Activated CD4-positive, alpha-beta T cell treated with anti-CD3 and anti-CD28 coated beads for 4 hours (primary cell): ENCODE measurements at places on chromosomes 6 and 20.

- no peak for DNase-seq
These were observed 253.6 kb downstream of the CDH26 start for GRCh38 chr20:60211618-60212463.

DNA sequence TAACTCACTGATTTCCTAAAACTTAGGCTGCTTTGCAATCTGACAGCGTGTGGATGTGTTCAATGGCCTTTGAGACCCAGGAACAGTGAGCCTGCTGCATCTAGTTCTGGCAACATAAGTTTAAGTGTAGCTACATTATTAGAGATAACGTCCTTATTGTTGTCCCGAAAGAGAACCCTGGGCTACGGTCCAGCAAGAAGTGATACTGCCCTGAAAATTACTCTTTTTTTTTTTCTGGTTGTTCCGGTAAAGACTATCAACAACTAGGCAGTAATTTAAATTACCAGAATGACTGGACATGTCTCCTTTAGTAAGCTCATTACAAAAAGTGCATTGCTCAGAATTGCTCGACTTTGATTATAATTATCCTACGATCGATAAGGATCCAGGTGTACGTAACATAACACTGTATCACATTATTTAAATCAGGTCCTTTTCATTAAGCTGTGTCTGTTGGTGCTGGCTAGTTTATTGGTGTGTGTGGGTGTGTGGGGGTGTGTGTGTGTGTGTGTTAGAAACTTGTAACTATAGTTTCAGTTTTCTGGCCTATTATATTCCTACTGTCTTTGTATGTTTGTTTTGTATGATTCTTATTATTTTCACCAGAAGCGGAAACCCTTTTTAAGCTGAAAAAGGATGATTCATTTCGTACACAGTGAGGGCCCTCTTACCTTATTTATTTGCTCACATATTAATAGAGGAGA is 3.0 kb downstream of the TSHZ2 start:
- peak; percentile 67 for DNase-seq

DNA sequence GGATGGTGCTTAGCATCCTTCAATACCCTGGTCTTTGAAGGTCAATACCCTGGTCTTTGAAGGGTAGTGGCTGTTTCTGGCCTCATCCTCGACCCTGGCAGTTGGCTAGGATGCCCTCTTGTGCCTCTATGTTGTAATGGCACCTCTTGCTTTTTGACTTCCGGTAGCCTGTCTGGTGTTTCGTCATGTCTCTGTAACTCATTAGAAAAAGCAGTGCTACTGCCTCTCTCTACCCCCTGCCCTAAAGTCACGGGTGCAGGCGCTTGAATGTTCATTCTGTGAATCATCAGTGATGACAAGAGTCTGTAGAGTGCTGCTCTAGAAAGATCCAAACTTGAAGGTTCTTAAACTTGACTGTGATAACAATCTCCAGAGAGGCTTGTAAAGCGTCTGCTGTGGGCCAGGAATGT is 28.3 kb downstream of the RSPO4 start:
- no peak for DNase-seq

DNA sequence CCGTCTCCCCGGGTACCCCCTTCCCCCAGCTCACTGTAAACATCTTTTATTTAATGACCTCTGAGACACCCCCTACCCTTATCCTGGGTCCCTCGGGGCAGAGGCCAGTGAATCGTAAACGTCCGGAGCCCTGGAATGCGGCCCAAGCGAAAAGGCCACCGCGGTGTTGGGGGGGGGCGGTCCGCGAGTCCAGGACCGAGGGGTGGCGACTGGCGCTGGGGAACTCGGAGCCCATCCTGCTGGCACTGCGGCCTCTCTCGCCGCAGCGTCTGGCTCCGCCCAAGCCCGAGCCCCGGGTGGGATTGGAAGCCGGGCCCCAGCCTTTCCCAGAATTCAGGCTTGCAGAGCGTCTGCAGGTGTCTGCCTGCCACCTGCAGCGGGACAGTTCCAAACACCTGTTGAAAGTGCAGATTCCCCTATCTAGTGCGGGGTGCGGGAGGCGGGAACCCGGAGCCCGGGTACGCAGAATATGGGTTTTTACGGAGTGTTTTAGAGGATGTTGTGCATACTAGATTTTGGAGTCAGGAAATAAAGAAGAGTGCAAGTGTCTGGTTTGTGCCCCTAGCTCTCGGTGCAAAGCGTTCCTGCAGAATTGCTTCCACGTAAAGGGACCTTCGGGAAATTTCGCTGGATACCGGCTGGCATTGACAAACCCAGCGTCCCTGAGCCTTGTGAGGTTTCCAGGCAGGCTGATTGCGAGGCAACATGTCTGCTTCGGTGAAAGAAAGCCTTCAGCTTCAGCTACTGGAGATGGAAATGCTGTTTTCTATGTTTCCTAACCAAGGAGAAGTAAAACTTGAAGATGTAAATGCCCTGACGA is 800 bp downstream of the RWDD2A start:
- DNase-seq: peak; percentile 15

DNA sequence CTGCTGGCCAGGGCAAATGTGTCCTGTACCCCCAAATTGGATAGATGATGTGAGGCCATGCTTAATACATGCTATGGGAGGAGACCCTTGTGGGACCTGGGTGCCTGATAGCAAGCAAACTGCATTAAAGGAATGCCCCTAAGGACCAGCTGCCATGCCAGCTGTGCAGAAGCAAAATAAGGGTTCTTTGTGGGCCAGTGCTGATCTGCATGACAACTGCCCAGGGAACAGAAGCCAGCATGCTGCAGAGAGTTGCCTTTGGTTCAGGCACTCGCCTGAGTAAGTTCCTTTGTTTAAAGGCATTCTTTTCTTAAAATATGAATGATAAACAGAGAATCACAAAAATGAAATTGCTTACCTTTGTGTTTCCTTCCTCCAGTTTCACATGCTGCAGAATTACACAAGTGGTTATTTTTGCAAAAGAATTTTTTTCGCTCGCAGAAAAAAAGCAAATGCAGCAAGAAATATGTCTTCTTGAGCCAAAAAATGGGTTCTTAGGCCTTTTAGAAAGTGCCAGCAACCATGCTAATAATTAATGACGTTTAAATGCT is 6.9 kb upstream of the SYNDIG1 start:
- DNase-seq: no peak

DNA sequence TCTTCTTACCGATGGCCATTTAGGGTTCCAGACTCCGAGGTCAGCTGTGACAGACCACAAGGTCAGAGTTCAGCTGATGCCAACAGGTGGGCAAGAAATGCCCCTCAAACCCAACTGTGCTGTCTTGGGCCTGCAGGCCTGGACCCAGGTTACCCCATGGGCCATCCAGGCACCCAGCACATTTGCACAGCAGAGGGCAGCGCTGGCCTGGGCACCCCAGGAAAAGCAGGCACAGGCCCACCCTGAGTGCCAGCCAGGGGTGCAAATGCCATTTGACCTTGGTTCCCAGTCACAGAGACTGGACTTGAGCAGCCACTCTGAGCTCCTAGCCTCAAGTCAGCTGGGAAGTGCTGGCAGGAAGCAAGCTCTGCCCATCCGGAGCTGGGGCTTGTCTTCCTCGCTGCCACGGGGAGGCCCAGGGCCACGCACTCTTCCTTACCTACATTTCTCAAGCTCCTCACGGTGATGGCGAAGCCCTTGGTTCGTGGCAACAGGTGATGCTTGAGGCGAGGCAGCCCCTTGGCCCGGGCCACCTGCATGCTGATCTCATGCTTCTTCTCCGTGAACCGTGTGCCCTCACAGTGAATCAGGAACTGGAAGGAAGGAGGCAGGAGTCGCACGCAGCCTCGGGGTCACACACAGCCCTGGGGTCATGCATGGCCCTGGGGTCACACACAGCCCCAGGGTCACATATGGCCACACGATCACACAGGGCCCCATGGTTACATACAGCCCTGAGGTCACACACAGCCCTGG is 120.8 kb downstream of the AGPAT4 start:
- DNase-seq: no peak

- DNase-seq: no peak
These were observed 851.0 kb upstream of the EPHA7 start for GRCh38 chr6:94270091-94270948.

GRCh38 chr20:56676001-56676400 is 46.9 kb downstream of the TFAP2C start:
- DNase-seq: no peak

DNA sequence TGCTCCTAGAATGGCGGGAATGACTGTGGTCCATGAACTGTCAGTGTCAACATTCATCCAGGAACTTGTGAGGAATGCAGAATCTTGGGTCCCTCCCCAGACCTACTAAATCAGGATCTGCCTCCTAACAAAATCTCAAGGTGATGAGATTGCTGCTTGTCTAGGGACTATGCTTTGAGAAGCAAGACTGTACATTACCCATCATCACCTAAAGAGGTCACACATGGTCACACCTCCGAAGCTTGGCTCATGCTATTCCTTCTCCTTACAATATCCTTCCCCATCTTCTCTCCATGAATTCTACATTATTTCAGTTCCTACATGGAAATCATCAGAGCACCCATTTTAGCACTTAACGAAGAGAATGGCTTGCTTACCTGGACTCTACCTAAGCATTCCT is 102.3 kb upstream of the JARID2 start:
- DNase-seq: no peak

GRCh38 chr6:53377289-53377688 is 28.5 kb upstream of the ELOVL5 start:
- no peak for DNase-seq

- DNase-seq: no peak
These were observed 466.3 kb downstream of the DOK5 start for GRCh38 chr20:54941666-54942065.

- DNase-seq: no peak
These were observed 59.1 kb upstream of the RIPOR2 start for GRCh38 chr6:24994812-24995211.

- DNase-seq: no peak
These were observed 31.3 kb upstream of the E2F3 start for GRCh38 chr6:20370393-20370792.

DNA sequence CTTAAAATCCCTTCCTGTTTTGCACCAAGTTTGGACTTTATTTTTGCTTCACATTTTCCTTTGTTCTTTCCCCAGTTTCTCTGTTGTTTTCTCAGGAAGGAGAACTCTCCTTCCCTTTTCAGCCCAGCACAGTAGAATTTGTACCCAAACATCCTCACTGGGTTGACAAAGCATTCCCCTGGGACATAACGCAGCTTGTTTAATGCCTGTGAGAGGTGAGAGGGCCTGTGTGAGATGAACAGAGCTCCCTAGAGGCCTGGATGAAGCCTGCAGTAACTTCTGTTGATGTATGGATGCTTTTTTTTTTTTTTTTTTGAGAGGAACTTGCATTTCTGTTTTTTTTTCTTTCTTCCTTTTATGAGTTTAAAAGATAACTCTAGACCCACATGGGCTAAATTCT is 104.9 kb upstream of the SLC22A23 start:
- no peak for DNase-seq

GRCh38 chr6:150072201-150072600 is 3.3 kb upstream of the ULBP3 start:
- DNase-seq: peak; percentile 52

GRCh38 chr20:43789593-43789992 is 62.8 kb upstream of the GTSF1L start:
- DNase-seq: no peak

- no peak for DNase-seq
These were observed 38.8 kb downstream of the SNX9 start for GRCh38 chr6:157861814-157862213.

DNA sequence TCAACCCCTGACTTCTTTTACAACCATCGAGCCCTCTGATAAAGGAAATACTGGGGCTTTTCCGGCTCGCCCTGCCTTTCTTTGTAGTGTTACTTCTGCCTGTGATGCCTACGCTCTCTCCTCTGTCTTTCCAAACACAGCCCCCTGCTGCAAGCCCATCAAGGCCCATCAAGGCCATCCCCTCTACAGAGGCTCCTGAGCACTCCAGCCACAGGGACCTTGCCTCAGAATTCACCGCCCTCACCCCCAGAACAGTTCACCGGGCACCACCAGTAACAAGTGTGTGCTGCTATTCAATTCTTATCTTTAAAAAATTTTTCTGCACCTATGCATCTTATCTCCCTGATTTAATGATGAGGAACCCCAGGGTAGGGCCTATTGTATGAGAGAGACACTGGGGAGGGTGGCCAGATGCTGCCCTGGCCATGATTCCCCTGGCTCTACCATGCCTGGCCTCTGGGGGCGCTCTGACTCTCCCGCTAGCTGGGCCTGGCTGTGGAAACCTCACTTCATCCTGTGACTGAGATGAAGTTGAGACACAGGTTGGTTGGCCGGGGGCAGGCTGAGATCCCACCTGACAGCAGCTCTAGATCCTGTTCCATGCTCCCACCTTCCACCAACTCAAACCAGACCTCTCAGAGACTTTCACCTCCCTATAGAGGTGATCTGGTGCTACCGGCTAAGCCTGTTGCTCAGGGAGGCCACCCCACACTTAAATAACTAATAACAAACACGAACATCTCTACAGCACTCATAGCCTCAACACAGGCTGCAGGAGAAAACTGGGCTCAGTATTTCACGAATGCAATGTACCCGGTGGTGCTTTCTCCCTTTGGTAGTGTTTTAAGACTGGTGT is 19.2 kb upstream of the GLP1R start:
- no peak for DNase-seq

- no peak for DNase-seq
These were observed 141.6 kb upstream of the DTNBP1 start for GRCh38 chr6:15804164-15805154.

GRCh38 chr6:119443993-119444641 is 94.6 kb upstream of the MAN1A1 start:
- DNase-seq: no peak

- DNase-seq: no peak
These were observed 47.8 kb upstream of the PLCG1 start for GRCh38 chr20:41089555-41089954.

GRCh38 chr6:137749696-137750211 is 117.3 kb upstream of the TNFAIP3 start:
- no peak for DNase-seq

DNA sequence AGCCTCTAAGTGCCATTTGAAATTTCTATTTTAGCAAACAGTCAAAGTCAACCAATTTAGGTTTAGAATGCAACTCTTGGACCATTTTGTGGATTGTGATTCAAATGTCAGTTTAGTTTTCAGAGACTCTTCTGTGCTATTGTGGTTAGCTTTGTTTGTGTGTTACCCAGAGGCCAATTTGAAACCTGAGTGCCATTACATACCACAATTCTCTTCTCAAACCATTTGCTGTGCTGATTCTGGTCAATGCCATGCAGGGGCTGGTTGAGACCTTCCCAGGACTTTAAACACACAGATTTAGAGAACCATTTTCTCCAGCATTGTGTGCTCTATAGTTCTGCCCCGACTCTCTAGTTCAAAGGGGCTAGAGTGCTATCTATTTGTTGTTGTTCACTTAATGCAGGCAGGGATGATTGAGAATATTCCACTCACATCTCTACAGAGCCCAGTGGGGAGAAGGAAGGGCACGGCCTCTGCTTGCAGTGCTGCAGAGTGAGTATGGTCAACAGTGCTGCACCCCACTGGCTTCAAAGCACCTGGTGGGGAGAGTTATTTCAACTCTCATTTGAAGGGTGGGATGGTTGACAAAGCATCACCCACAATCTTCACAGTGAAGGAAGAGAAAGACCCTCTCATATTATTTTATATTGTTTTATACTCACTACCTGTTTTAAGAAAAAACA is 738.2 kb downstream of the COL12A1 start:
- DNase-seq: no peak

- no peak for DNase-seq
These were observed 2.7 kb downstream of the TNFAIP3 start for GRCh38 chr6:137869549-137870307.
